Stimulated activated CD8-positive, alpha-beta memory T cell treated with anti-CD3 and anti-CD28 coated beads, Interleukin-15, amount 100 ng/mL, for 4 hours (primary cell): ENCODE measurements at places on chromosomes 11 and 22.

DNA sequence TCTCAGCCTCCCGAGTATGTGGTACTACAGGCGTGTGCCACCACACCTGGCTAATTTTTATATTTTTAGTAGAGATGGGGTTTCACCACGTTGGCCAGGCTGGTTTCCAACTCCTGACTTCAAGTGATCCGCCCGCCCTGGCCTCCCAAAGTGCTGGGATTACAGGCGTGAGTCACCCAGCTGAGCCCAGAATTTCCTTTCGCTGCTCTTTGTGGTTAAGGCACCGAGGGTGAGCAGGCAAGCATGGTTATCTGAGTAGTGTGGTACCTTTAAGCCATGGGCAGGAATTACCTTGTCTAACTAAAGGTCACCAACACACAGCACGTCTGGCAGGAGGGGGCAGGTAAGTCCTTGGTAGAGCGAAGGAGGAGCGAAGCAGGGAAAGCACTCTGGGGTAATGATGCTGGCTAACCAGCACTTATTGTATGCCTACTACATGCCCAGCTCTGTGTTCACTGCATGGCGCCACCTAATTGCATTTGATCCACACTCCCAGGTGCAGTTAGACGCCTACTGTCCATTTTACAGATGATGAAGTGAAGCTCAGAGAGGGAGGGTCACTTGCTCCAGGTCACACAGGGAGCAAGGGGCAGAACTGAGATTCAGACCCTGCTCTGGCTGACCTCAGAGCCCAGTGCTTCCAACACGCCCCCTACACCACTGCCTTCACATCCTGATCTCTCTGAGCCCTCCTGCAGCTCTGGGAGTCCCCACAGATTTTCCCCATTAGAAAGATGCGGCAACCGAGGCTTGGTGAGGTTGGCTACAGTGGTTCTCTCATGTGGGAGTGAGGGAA is 45.7 kb downstream of the TRIOBP start:
- no peak for DNase-seq

GRCh38 chr11:114237321-114238280 is 58.6 kb upstream of the NNMT start:
- no peak for DNase-seq

- no peak for DNase-seq
These were observed 866 bp upstream of the SELENOO start for GRCh38 chr22:50199829-50200460.

DNA sequence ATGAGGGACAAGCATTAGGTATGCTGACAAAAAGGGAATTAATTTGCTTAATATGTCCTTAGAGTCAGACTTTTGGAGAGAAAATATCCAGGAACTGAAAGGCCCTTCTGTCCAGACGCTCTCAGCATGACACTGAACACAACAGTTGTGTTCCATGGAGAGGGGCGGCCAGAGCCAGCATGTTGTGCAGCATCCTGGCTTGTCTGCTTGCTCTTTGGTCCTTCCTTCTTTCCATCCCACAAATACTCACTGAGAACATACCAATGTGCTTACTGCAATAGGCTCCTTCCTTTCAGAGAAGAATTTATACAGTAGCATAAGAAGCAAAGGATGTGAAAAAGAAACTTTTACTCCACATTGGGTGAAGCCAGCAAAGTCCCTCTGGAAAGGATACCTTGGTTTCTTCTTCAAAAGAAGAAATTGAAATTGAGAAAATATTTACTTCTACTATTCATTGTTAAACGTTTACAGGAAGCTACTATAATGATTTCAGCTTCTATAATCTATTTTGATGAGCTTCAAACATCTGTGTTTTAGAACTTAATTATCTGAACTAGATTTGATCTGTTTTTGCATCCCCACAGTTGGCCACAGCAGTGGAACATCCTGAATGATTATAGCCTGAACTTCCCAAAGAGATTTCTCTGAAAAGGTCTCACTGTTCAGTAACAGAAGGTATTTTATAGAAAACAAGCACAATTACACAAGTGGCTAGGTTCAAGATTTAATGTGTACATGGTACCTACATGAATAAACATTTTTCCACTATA is 304.1 kb upstream of the PITPNB start:
- DNase-seq, result no peak

GRCh38 chr11:118223992-118224391 is 819 bp downstream of the JAML start:
- DNase-seq, result no peak

GRCh38 chr11:43930868-43931716 is 11.3 kb upstream of the C11orf96 start:
- DNase-seq, result no peak

GRCh38 chr22:45594123-45594941 is 77.3 kb upstream of the ATXN10 start:
- no peak for DNase-seq

- DNase-seq, result no peak
These were observed 453 bp downstream of the GAS2 start for GRCh38 chr11:22666688-22667439.

DNA sequence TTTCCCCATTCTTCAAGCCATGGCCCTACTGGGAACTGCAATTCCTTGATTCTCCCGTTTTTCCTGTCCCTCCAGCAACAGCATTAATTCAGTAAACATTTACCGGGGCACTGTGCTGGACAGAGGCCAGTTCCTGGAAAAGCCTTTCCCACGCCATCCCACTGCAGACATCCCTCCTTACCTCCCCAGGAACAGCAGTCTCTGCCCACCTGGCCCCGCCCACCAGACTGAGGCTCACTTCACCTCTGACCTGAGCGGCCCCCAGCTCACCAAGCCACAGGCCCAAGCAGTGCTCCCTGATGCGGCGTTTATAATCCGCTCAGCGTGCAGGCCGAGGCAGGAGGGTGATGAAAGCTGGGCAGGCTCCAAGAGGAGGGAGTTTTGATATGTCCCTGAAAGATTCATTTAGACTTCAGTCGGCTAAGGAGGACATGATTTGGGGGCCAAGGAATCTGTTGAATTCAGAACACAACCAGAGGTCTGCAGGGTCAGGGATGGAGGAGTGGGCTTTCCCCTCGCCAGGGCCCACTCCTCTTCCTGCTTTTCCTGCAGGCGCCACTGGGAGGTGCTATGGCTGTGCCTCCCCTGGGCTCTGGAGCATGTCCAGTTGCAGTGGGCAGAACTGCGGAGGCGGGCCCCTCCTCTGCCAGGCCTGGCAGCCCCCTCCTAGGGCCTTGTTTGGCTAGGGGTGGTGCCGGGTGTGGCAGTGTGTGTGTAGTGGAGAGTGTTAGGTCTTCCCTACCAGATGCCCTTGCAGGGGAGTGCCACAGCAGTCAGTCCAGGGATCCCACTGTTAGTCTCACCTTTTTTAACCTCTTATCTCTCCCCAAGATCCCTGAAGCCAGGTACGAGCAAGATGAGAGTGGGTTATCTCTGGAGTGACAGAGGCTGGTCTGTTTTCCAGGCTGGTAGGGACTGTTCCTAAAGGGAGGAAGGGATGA is 1.4 kb upstream of the TAGLN start:
- no peak for DNase-seq

DNA sequence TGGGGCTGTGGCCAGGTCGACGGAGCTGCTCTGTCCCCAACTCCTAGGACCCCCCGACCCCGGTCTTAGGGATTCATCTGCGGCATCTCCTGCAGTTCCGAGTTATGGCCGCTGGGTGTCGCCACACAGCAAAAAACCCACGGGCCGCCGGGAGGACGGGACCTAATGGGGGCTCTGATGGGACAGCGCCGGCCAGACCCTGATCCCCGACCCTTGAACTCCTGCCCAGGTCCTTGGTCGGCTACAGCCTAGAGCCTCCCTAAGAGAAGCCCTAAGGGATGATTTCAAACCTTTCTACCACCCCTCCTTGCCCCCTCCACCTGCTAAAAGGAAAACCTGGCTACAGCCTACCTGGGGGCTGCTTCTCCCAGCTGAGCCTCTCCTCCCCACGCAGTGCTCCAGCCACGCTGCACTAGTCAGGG is 30.8 kb upstream of the LRRC10B start:
- peak; percentile 19 for DNase-seq

DNA sequence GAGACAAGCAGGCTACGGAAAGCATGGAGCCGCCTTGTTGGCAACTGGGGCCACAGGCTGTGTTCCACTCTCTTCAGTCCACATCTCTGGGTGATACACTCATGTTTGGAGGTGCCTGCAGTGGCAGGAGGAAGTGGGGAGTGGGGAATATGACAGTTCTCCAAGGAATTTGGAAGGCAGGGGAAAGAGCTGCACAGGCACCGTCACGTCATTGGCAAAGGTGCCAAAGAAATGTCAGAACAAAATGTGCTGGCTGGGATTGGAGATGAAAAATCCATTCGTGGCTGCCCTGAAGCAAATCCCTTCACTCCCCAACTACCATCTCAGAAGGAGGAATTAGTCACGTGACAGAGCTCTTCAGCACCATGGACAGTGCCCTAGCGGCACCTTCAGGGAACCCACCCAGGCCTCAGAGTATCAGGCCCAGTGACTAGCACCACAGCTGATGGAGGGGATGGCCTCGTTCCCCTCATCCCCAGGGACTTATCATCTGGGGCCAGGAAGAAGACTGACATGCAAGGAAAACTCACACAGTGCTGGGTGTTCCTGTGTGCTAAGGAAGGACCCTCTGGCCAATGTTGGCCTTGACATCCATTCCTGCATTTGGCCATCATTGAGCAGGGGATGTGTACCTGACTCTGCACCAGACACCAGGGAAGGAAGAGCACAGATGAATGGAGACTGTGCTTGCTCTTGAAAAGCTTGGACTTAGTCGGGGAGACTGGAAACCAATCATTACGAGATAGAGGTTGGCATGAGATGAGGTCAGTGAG is 48.5 kb upstream of the PRDM11 start:
- no peak for DNase-seq

DNA sequence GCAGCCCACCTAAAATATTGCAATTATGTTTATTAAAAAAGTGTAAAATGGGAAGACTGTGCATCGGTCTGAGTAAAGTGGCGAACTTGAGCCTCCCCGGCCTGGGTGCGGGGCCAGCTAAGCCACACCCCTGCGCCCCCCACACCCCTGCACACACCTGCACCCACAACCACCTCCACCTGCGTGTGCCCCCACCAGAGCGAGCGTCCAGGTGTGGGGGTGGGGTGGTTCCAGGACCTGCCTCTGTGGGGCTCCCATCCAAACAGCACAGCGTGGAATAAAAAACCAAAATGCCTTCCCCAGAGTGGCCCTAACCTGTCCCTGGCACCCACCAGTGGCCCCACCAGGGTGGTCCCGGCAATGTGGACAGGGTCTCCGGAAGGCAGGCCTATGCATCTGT is 30.1 kb upstream of the CARS1 start:
- DNase-seq, result no peak

DNA sequence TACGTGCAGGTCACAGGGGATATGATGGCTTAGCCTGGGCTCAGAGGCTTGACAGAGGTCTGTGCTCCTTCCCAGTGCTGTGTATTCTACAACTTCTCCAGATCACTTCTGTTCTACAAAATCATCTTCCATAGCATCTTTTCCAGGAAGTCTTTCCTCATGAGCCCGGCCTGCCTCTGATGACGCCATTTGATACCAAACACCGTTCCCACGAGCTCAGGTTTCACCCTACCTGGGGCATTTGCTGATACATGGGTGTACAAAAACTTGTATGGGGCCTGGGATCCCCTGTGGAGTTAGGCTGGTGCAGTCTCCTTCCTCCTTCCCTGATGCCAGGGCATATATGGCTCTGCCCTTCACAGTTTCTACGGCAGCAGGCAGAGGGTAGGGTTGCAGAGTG is 78.7 kb downstream of the NECTIN1 start:
- no peak for DNase-seq

DNA sequence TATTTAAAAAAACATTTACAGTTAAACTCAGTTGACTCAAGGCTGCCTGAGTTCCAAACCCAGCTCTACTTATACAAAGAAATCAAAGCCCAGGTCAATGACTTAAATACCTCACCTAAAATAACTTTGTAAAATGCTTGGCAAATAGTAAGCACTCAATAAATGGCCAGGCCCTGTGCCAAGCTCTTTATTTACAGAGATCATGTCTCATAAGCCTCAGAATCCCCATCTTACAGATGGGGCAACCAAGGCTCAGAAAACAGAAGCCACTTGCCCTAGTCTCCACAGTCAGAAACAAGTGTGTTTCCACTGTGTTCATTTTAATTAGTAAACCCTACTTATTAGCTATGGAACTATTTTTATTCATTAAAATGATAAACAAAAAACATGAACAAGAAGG is 30.5 kb upstream of the TTC28 start:
- DNase-seq, result no peak
